Kidney (tissue), 22 donors: ENCODE measurements at places on chromosomes 13 and 19. TPM values are rescaled to one million over a fixed set of nuclear protein-coding genes. Genes with fewer than 3 reads are reported as not detected.

GRCh38 chr19:48249502-48250014, 6.2 kb downstream of the CARD8 start:
- DNase-seq = peak; percentile 63

Gene ZFP82
- 7.9 TPM for total RNA-seq

DNA sequence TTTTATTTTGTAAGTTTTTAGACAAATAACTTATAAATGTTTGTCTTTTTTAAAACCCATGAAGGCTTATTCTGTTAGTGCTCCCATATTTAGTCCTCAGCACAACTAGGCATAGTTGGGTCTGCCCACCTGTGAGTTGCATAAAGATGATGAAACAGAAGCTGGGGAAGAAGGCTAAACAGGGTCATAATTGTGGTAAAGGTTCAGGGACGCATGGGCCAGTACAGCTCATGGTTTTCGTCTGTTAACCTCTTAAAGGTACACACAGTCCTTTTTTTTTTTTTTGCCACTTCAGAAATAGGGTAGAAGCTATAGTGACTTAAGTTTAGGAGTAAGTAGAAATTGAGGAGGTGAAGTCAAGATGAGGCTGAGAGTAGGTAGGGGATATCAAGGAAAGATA, 58.3 kb downstream of the TM9SF2 start:
- DNase-seq = no peak

- DNase-seq = no peak
Observed at GRCh38 chr13:75194717-75195462, 287.1 kb downstream of the TBC1D4 start.

GRCh38 chr19:30006207-30006606, 64.2 kb downstream of the URI1 start:
- no peak for DNase-seq

Gene AMER2
- total RNA-seq = 0.06 TPM

- DNase-seq = no peak
Observed at GRCh38 chr13:113448885-113449692, 4.2 kb downstream of the ADPRHL1 start.

GRCh38 chr13:112531263-112531794, 56.6 kb downstream of the TUBGCP3 start:
- DNase-seq = no peak

- no peak for DNase-seq
Observed at GRCh38 chr13:54945973-54946372, 1917.4 kb downstream of the OLFM4 start.

DNA sequence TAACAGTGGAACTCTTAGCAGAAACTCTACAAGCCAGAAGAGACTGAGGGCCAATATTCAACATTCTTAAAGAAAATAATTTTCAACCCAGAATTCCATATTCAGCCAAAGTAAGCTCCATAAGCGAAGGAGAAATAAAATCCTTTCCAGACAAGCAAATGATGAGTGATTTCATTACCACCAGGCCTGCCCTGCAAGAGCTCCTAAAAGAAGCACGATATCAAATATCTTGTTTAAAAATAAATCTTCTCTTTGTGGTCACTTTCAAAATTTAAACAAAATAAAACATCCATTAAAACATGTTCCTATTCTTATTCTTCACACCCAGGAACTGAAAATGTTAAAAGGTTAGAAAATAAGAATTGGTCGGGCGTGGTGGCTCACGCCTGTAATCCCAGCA, 13.7 kb downstream of the MICU2 start:
- no peak for DNase-seq

Gene KIR3DL2
- 0.13 TPM for total RNA-seq

GRCh38 chr19:53102756-53103233, 427 bp downstream of the ZNF160 start:
- DNase-seq = no peak

Gene LPAR6
- 45.1 TPM for total RNA-seq

- DNase-seq = peak; percentile 95
Observed at GRCh38 chr19:53132141-53132991, at the start of gene ZNF415. Gene ZNF415 (minus strand): TSS chr19:53132910. CDS start chr19:53122676, 10,234 bp downstream.

DNA sequence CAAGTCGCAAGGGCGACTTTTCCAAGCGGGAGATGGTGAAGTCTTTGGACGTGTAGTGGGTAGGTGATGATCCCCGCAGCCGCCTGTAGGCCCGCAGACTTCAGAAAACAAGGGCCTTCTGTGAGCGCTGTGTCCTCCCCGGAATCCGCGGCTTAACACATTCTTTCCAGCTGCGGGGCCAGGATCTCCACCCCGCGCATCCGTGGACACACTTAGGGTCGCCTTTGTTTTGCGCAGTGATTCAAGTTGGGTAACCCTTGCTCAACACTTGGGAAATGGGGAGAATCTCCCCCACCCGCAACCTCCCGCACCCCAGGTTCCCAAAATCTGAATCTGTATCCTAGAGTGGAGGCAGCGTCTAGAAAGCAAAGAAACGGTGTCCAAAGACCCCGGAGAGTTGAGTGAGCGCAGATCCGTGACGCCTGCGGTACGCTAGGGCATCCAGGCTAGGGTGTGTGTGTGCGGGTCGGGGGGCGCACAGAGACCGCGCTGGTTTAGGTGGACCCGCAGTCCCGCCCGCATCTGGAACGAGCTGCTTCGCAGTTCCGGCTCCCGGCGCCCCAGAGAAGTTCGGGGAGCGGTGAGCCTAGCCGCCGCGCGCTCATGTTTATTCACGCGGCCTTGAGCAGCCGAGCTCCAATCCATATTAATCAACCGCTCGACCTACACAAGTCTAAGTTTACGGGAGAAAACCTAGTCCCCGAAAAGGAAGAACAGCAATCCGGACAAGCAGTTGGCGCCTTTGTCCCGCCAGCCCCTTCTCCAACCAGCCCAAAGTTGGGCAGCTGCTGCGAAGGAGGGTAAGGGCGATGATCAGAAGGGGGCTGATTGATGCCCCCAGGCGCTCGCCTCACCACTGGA, 9.9 kb downstream of the SOX21 start:
- peak; percentile 14 for DNase-seq

Gene SOX21
- not detected for total RNA-seq

DNA sequence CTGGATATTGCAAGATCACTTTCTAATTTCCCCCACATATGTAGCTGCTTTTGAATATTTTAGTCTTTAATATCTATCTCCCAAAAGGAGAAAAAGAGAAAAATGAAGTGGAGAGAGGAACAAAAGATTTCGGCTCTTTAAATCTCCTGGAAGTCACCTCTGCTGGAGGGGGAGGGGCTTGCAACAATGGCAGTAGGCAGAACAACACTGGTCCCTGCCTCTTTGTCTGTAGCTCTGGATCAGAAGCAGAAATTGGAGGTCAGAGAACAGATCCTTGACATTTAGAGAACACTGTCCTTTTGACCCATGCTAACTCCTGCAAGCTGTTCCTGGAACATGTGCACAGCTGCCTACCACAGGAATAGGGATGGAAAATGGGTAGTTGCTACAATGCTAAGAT, 86.7 kb upstream of the GPR12 start:
- no peak for DNase-seq

DNA sequence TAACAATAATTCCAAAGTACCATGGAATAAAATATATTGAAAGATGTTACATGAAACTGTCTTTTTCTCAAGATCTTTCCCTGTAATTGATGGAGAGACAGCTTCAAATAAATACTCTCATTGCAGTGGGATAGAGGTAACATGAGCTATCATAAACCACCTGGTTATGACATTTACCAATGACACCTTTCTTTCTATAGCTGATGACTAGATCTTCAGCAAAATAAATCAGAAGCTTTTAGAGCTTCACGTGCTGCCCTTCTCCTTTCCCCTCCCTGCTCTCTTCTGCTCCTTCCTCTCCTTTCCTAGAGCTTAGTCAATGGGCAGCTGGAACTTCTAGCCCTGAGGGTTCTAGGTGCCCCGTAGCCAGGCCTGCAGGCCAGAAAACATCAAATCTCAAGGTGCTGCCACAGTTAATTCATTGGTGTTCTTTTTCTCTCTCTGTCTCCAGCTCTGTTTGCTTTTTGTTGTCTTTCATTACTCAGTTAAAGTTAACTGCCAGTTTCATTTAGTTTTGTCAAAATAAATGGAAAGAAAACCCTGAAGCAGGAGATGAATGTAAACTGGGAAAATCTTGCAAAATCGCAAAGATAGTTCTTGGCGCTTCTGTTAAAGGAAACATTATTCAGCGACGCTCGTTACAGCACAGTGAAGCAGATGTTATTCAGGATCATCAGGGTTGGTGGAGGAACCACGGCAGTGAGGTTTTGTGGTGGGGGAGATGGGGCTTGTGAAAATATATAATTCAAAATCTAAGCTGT, 8.3 kb upstream of the METTL21C start:
- no peak for DNase-seq

GRCh38 chr19:41299755-41300089, 10.2 kb upstream of the CCDC97 start:
- no peak for DNase-seq

- no peak for DNase-seq
Observed at GRCh38 chr19:5850743-5851293, 431 bp downstream of the FUT3 start.

- peak; percentile 2 for DNase-seq
Observed at GRCh38 chr13:64397701-64398100, 2832.4 kb downstream of the PCDH9 start.

- no peak for DNase-seq
Observed at GRCh38 chr19:33863436-33863835, 66.8 kb downstream of the KCTD15 start.

DNA sequence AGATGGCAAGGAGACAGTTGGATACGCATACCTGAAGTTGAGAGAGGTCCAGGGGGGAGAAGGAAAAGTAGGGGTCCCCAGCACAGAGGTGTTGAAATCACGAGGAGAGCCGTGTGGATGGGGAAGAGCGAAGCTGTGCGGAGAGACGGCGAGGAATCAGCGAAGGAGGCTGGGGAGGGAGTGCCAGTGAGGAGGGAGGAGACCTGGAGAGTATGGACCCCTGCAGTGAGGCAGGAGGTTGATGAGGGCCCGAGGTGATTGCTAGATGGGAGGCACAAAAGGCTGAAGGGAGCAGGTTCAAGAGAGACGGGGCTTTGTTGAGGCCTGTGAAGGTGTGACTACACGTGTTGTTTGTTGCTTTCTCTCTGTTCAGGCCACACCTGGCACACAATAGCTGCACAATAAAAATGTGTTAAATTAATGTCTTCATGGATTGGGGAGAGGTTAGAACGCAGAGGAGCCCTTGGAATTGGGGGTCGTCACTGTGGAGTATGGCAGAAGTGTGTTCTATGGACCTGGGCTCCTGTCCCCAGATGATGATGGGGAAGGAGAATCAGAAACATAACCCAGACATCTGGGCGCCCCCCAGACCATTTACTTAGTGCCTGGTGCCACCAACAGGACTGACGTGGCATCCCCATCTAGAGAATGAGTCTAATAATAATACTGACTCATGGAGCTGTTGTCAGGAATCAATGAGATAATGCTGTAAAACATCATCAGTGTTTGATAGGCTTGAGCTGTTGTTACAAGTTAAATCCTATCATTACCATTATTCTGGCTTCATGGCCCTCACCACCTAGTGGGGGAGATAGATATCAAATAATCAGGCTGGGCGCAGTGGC, 137.5 kb downstream of the SIPA1L3 start:
- DNase-seq = no peak

DNA sequence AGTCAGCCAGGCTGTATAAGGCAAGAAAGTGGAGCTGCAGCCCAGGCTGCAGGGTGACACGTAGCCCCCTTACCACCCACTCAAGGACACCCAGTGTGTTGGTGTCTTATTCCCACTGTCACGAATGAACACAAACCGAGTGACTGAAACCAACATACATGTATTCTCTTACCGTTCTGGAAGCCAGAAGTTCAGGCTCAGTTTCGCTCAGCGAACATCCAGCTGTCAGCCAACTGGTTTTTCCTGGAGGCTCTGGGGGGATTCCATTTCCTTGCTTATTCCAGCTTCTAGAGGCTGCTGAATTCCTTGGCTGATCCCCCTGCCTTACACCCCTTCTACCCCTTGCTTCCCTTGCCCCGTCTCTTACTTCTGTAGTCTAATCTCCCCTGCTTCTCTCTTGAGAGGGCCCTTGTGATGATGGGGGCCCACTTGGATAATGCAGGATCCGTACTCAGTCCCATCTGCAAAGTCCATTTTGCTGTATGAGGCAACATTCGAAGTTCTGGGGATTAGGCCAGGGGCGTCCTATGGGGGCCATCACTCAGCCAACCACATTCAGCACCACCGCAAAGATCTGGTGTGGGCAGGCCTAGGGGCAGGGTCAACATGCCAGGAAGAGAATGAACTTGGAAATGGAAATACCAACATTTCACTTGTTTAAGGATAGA, 47.3 kb upstream of the MTIF3 start:
- no peak for DNase-seq

DNA sequence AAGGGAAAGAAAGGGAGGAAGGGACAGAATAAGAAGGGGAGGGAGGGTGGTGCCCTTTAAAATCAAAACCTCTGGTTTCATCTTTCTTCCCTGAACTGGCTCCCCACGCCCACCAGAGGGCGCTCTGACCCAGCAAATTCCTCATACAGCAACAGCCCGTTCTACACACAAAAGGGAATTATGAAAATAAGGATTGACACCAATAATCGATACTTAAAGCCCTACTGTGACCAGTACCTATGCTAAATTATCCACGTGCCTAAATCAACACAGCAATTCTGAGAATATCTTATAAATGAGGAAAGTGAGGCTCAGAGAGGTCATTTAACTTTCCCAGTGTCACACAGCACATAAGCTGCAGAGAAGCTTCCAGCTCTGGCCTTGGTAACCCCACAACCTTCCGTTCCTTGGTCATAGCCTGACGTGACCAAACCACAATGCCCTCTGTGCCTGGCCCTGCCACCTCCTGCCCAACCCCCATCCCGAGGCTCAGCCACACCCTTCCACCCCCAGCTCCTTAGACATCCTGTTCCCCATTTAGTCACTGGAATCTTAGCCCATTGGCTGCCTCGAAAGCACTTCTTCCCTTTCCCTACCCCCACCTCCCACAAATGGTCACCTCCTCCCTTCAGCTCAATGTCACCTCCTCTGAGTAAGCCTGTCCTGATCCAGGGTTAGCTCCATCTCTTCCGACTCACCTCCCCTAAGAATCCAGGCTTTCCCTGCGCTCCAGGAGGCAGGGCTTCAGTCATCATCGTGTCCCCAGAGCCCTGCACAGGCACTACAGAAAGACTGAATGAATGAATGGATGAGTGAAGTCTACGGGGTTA, 34.2 kb upstream of the PNMA8B start:
- peak; percentile 62 for DNase-seq

GRCh38 chr13:40585911-40586471, 80.5 kb downstream of the FOXO1 start:
- DNase-seq = no peak

Gene PSPN
- total RNA-seq = 2.0 TPM
